ENCODE measurements at places on chromosomes 4 and X. TPM values are rescaled to one million over a fixed set of nuclear protein-coding genes. Genes with fewer than 3 reads are reported as not detected.
A peak's percentile ranks its signal among the peaks of the same experiment; 100 is the strongest.

GRCh38 chr4:168803732-168804131 lies 206.3 kb downstream of the CBR4 start:
- DNase-seq, result no peak

DNA sequence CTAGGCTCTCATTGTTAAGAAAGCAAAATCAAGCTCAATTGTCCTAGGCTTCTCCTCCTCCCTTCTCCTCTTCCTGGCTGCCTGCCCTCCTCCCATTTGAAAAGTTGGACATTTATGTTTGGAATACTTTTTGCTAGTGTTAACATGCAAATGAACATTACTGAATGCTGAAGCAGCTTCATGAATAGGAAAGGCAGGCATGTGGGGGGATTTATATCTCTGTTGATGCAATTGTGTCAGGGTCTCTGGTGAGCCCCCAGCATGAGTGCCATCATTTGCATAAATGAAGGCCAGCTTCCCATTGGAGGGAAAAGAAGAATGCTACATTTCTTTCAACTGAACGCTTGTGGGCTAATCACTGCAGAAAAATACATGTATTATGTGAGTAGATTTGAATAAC lies 160.1 kb upstream of the NDST3 start:
- DNase-seq, result no peak

GRCh38 chr4:71487344-71487920 lies 148.6 kb downstream of the SLC4A4 start:
- no peak for DNase-seq

- DNase-seq, result no peak
These were observed 15.7 kb downstream of the TIGD4 start for GRCh38 chr4:152763796-152764195.

- no peak for DNase-seq
These were observed 21.9 kb downstream of the FAM193A start for GRCh38 chr4:2558301-2558700.

GRCh38 chr4:26223155-26223554 lies 97.7 kb upstream of the RBPJ start:
- no peak for DNase-seq

GRCh38 chr4:3834186-3834662 lies 68.0 kb downstream of the ADRA2C start:
- DNase-seq, result no peak

- DNase-seq, result no peak
These were observed 100.4 kb downstream of the SLIT2 start for GRCh38 chr4:20352163-20352431.

- DNase-seq, result no peak
These were observed 18.5 kb downstream of the LAP3 start for GRCh38 chr4:17595471-17596005.

- DNase-seq, result no peak
These were observed 29.1 kb upstream of the GALNT7 start for GRCh38 chr4:173139561-173139960.

DNA sequence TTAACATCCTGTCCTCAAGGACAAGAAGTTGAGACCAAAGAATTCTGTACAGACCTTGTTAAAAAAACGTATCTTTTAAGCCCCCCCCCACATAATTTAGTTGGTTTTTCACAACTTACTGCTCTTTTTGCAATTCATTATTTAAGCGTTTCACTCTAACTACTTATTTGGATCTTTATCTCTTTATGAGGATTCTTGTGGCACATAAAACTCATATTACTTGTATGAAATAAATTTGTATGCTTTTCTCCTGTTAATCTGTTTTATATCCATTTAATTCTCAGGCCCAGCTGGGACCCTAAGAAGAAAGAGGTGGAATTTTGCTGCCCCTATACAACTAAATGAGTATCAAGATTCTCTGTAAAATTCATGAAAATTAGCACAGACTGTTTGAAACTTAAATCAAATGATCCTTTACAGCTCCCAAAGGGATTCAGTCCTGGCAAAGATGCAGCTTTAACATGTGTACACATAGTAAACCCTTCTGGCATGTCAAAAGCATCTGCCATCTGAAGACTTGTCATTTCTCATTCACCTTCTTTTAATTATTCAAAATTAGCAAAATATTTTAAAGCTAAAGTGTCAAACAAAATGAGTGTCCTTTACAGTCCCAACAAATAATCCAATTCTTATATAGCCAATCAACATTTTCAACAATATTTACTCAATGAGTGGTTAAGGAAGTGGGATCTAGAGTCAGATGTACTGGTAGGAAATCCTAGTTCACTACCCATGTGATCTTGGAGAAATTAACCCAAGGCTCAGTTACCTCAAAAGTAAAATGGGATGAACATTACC lies 17.7 kb downstream of the ARAP2 start:
- no peak for DNase-seq

DNA sequence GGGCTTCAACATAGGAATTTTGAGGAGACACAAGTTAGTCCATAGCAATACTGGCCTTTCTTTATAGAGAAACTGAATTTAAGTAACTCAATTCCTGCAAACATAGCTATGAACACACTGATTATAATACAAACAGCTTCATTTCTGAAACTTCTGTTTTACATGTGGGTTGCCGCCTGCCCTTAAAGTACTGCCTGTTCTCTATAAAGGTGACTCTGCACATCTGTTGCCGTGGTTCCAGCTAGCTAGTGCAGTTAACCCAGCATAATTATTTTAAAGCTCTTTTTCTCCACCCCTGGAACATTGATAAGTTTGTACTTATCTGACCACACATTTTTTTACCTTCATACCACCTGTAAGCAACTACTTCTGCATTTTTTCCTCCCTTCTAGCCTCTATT lies 177.6 kb downstream of the NWD2 start:
- DNase-seq, result no peak

DNA sequence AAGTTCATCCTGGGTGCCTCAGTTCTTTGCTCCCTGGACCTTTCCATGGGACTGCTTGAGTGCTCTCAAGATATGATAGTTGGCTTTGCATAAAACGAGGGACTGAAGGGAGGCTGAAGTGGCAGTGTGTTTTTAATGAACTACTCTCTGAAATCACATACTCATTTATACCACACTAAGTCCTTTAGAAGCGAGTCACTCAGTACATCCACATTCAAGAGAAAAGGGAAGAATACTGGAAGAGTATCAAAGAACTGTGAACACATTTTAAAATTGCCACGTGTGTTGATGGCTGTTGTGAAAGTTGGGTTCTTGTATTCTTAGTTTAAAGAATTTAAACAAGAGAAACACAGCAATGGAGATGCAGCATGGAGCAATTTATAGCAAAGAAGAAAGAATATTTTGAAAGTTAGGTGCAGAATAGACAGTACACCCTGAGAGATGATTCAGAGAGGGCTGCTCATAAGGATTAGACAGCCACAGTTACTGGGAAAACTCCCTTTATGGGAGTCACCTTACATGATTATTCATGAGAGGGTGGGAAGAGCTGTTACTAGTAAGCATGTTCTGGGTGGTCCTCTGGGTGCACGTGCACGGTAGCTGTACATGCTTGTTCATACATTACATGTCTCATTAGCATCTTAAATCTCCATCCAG lies 380.7 kb downstream of the ADGRL3 start:
- DNase-seq, result no peak

DNA sequence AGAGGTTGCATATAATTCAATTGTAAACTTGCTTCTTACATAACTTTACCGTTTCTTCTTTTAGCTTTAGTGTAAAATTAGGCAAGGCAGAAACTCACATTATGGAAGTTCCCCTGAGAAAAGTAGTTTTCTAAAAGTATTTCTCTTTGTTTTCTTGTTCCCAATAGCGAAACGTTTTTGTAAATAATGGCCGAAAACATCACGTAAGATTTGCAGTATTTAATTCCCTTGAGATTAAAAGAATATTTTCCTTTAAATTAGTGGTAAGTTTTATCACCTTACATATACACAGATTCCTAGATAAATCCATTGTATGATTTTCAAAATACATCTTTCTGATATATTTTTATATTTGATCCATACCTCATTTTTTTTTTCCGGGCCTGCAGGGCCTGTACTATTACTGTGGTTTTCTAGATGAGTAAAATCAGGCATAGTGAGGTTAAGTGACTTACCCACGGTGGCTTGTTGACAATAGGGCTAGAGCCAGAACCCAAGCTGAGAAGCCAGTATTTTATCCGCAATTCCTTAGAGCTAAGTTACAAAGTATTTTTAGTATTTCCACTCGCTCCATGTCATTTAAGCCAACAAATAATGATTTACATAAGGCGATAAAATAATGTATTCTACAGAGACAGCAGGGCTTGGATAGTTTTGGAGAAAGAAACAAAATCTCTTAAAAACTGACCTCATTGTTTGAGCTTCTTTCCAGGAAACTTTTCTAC lies 82.2 kb upstream of the VEGFC start:
- peak; percentile 76 for DNase-seq

- DNase-seq, result no peak
These were observed 3.1 kb downstream of the FGFRL1 start for GRCh38 chr4:1014291-1015167.

DNA sequence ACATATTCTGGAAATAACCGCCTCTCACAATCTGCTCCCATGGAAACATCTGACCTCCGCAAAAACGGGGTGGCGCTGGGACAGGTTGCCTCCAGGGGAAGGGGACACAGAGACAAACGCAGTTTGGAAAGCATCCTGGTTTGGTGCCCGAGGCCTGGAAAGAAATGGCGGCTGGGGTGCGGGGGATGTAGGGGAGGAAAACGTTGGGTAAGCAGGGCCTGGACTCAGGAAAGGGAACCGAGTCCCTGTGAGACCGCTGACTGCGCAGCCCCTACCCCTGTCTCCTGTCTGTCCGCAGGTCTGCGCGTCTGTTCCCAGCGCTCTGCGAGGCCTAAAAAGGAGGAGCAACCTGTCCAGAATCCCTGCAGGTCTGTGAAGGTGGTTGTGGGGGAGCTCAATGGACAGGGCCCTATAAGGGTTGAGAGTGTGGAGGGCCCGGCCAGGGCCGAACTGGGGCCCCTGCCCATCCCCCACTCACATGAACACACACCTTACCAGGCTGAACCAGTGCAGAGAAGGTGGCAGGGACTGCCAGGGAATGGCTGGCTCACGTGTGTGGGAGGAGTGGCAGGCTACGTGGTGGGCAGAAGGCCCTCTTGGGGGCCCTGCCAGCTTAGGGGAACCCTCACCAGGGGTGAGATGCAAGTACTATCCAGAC lies 672 bp downstream of the TCEAL3 start:
- DNase-seq, result no peak

DNA sequence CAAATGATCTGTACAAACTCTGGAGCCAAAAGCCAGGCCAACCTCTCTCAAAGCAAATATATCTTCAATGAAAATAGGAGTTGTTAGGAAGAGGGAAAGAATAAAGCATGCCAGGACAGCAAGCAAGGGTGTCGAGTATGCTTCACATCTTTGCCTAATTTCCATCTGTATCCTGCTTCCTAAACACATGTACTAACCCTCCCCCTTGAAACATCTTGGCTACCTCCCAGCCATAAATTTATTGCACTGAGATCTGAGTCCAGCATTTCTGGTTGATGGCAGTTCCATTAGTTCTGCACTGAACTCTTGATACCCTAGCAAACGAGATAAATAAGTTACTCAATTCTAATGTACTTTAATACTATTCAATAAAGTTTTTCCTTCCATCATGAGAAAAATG lies 430.5 kb upstream of the TRAM1L1 start:
- no peak for DNase-seq

DNA sequence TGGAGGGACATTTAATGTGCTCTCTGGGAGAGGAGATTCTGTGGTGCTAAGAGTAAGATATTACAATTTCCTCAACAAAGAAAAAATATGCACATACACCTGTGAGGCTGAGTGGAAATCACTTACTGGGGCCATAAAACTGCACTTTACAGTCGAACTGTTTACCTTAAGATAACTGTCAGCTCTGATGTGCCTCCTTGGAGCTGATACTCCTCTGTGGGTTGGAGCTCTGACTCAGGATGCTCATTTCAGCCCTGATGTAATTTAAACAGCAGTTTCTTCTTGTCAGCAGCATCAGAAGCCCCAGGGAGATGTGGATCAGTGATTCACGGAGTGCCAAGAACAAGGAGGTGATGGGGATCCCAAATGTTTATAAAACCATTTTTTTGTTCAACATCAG lies 241.9 kb upstream of the SFRP2 start:
- no peak for DNase-seq

DNA sequence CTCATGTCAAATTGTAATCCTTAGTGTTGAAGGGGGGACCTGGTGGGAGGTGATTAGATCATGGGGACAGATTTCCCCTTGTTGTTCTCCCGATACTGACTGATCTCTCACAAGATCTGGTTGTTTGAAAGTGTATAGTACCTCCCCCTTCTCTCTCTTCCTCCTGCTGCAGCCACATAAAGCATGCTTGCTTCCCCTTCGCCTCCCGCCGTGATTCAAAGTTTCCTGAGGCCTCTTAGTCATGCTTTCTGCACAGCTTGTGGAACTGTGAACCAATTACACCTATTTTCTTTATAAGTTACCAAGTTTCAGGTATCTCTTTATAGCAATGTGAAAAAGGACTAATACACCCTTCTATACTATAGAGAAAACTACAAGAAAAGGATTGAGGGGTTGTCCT lies 1170.5 kb upstream of the AGA start:
- no peak for DNase-seq

DNA sequence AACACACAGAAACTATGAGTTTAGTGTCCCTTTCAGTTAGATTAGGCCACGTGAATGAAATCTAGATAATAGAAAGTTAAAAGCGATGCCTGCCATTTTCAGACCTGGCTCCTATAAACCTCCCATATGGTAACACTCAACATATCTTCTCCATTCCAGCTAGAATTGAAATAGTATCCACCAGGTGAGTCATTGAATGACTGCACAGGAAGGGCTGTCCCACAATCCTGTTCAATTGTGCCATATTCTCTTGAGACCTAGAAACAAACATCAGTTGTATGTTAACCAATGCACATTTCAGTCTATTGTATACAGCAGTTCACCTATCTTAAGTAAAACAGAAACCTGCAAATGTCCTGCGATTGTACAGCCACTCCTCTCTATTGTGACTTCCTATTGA lies 659.3 kb upstream of the SLIT2 start:
- no peak for DNase-seq

- DNase-seq, result peak; percentile 46
These were observed 48.8 kb downstream of the MAP7D2 start for GRCh38 chrX:20067709-20068561.

The CLRN2 gene
- not detected for polyA plus RNA-seq

The KCND1 gene
- polyA plus RNA-seq, result 1.4 TPM

The TREX2 gene
- 0.43 TPM for polyA plus RNA-seq

The GDI1 gene
- 91.8 TPM for polyA plus RNA-seq

The CSAG3 gene
- polyA plus RNA-seq, result not detected

The TCEAL3 gene
- 10.5 TPM for polyA plus RNA-seq

The CXCL3 gene
- polyA plus RNA-seq, result not detected

The AWAT2 gene
- not detected for polyA plus RNA-seq

The NSG1 gene
- polyA plus RNA-seq, result 3.4 TPM

The DRP2 gene
- polyA plus RNA-seq, result 2.1 TPM

The SSX2 gene
- polyA plus RNA-seq, result not detected

The AADAT gene
- polyA plus RNA-seq, result 19.2 TPM

The TMEM150C gene
- 3.5 TPM for polyA plus RNA-seq

The GASK1B gene
- 61.3 TPM for polyA plus RNA-seq

The FAM184B gene
- polyA plus RNA-seq, result 5.7 TPM

All from hindlimb muscle (tissue), 1 donor.